ENCODE measurements at places on chromosomes 7 and 10. TPM values are rescaled to one million over a fixed set of nuclear protein-coding genes. Genes with fewer than 3 reads are reported as not detected.

MAGI2 gene
- total RNA-seq: 6.9 TPM

UPK3BL2 gene
- total RNA-seq: 9.8 TPM

GRCh38 chr10:81116990-81117389 lies 579.3 kb downstream of the SH2D4B start:
- no peak for DNase-seq

TYW1B gene
- 6.9 TPM for total RNA-seq

DNA sequence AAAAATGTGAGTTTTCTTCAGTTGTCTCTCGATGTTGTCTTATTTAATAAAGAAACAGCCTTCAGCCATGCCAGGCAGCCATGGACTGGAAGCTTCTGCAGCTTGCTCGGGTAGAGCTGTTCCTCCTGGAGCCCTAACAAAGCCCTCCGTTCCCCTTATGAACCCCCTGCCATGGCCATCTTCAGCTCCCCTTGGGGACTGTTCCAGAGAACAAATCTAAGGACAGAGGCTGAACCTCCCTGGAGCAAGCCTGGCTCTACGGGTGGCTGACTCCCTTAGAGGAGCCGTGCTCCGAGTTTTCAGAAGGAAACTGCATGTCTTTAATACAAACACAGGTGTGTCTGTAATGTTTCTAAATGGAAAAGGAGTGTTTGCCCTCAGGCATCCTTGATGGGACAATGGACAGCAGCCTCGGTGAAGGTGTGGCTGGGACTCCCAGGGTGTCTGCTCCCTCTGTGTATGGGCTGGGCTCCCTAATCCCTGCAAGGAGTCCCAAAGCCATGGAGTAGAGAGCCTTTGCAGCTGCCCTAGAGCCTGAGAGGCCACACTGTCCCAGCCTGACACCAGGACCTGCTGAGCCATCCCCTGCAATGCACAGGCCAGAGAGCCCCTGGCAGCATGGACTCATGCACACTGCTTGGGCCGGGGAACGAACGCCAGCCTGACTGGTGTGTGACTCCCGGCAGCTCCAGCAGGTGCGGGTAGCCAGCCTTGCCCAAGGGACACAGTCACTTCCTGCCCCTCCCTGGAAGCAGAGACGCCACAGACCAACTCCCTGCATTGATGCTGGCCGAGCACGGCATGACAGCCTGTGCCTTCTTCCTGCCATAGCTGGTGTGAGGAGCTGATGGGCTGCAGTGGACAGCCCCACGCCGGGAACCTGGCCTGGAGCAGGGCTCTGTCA lies 381.8 kb downstream of the TCERG1L start:
- DNase-seq: no peak

DNA sequence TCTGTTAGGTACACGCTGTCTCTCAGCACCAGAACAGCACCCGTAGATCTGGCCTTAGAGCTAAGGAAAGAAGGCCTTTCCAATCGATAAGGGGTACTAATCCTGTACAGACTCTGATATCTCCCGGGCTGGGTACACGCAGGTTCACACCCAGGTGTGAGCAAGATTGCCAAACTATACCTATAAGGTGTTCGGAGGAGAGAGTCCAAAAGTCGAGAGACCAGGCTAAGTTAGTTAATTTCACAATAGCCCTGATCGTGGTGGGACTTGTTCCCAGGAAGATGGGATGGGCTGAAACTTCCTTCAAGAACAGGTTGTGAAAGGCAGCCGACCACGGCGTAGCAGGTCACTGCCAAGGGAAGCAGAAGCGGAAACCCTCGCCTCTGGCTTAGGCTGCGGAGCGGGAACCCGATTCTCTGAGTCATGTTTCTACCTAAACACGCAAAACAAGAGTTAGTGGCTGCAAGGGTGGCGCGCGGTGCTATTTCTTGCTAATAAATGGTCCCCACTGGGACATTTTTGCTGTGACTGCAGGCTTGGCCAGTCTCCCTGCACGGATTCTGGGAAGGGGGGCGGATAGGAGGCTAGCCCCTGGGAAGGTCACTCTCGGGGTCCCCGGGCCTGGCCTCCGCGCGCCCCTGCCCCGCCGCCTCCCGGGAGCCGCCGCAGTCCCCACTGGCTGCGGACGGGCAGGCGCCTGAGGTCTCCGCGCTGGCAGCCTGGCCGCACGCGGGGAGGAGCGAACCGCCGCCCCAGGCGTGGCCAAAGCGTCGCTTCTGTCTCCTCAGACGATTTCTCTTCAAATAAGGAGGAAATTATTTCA lies 75.4 kb upstream of the PDSS1 start:
- no peak for DNase-seq

STEAP1B gene
- total RNA-seq: 8.8 TPM

DNA sequence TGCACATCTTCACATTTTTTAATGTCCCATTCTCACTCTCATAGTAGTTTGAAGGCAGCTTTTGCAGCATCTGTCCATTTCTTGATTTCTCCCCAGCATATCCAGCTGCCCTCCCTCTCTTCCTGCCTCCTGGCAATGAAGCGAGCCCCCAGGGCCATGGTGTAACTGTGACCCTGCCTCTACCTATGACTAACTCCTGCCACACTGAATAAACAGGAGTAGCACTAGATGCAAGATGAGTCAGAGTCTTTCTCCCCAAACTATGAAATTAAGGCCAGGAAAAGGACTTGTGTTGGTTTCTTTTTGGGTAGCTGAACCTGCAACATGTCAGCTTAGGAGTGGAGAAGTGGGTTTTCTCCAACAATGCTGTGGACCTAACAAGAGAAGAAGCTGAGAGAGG lies 329.0 kb downstream of the RNLS start:
- DNase-seq: no peak

- no peak for DNase-seq
Observed at GRCh38 chr7:107072133-107072532, 27.6 kb downstream of the PRKAR2B start.

- no peak for DNase-seq
Observed at GRCh38 chr7:92831716-92832533, 4.4 kb downstream of the CDK6 start.

- DNase-seq: no peak
Observed at GRCh38 chr10:98186681-98187080, 52.2 kb downstream of the R3HCC1L start.

AIMP2 gene
- total RNA-seq: 38.1 TPM

DNA sequence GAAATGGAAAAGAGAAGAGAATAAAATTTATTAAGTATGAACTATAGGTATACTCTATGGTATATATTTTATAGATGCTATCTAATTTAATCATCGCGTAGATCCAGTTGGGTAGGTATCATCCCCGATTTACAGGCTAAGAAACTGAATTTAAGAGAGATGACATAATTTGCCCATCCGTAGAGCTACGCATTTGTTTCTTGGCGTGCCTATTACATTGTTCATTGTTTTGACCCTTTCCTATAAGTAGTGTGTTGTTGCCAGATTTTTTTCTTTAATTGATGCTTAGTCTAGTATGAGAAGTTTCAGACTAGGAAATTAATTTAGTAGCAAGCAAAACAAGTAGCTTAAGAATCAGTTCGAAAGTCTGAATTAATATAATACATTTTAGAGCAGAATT lies 205.7 kb upstream of the NPSR1 start:
- DNase-seq: no peak

DNA sequence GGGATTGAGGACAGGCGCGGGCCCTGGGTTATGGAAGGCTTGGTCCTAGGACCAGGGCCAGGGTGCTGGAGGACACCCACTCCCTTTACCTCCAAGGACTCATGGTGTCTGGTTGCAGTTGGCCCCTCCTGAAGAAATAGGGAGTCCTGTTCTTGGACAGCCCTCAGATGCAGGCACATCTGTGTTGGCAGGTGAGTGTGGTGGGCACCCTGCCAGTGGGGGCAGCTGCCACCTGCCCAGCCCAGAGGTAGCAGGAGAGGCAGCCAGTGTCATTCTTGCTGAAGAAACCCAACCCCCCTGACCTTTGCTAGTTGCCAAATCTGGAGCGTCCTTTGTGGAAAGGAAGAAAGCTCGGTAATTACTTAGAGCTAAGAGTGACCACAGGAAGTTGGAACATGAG lies 8.3 kb downstream of the GALNT17 start:
- no peak for DNase-seq

GRCh38 chr10:1747590-1748157 lies 10.3 kb upstream of the ADARB2 start:
- no peak for DNase-seq

CTAGE4 gene
- 6.6 TPM for total RNA-seq

GRCh38 chr7:68147614-68148238 lies 1151.1 kb downstream of the TYW1 start:
- DNase-seq: no peak

GRCh38 chr10:104209575-104210198 lies 22.5 kb downstream of the CFAP43 start:
- DNase-seq: no peak

DNA sequence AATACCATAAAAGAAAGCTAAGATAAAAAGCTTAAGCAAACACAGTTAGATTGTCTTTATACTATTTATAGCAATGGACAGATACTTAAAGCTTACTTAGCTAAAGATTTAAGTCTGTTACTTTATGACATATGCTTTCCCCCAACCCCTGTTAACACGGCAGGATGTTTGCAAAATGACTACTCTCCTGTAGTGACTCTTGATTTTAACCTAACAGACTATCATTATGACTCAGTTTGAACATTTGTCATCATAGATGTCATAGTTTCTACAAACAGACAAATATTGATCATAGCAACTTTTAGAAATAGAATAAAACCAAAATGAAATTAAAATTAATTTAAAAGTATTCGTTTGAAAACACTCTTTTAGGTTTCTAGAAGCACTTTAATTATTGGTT lies 7.8 kb upstream of the COMMD3 start:
- no peak for DNase-seq

DNA sequence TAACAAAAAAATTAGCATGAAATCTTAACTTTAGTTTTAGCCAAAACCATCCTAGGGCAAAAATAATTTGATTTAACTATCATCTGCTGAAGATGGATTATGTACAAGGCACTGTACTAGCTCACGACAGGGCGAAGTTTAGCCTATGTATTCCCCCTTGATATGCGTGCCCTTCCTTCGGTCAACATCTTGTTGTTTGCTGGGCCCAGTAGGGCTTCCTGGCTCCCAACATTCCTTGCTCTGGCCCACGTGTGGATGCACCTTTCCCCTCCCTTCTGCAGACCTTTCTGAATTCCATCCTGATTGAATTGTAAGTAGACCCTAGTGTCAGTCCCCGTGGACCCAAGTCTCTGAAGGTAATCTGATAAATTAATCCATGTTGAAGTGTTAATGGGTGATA lies 212.0 kb downstream of the RELN start:
- no peak for DNase-seq

LIPF gene
- total RNA-seq: not detected

DNA sequence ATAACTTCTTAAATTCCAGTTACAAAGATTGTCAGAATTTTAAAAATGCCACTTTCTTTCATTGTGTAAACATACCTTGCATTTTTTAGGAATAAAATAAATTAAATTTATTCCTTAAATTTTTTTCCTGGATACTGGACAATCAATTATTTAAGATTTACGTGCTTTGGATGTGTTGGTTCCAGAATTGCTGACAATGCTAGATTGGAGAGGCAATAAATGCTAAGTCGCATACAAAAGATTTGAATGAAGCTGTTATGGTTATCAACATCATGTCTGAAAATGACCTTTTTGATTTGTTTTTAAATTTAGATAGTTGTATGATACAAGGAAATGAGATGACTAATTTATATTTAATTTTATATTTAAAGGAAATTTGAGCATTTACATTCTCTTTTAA lies 89.2 kb upstream of the SEMA3A start:
- DNase-seq: no peak

- no peak for DNase-seq
Observed at GRCh38 chr7:13988731-13989125, 738 bp downstream of the ETV1 start.

DNA sequence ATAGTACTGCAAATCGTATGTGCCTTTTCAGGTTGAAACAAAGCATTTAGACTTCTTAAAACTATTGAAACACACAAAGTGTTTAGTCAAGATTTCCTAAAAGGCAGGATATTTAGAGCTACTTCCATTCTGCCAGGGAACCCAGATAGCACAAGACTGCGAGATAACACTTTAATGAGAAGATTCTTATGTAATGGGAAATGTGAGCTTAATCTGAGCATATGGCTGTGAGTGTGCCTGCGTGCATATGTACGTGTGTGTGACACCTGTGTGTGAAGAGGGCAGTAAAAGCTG lies 14.3 kb upstream of the JCAD start:
- no peak for DNase-seq

DNA sequence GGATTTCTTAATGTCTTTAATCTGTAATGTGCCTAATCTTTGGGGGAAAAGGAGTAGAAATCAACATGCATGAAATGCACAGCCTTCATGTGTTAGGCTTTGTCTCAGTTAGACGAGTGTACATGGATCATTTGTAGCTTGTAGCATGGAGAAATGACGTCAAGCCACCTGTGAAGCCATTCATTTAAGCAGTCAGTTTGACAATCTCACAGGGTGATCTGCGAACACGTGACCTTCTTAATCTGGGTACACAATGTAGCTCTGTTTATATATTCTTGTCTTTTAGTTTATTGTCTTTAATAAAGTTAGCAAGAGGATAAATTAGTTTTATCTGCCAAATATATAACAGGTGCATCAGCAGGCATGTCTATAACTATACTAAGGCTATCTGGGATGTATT lies 351.9 kb upstream of the LRGUK start:
- DNase-seq: no peak

DNA sequence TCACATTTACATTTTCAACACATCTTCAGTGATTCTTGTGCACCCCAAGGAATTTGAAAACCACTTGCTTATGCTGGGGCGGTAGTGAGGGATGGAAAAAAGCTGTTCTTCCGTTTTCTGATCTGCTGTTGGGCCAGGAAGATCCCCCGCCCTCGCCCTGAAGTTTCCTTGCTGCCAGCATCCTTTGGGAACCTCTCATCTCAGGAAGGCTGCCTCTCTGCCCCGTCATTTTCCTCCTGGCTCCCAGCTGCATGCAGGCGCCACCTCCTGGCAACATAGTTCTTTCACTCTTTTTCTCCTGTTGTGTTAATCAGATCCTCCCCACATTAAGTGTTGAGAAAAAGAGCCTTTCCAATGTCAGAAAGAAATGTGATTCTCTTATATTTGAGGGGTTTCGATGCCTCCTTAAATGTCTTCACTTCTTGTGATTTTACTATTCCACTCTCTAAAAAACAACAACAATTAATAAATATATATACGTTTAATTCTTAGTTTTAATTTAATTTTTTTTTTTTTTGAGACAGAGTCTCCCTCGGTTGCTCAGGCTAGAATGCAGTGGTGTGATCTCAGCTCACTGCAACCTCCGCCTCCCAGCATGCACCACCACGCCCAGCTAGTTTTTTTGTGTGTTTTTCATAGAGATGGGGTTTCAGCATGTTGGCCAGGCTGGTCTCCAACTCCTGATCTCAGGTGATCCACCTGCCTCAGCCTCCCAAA lies 122.9 kb downstream of the RALA start:
- DNase-seq: no peak
